CD4-positive, alpha-beta T cell treated with Interleukin-17A for 1 hour (primary cell): ENCODE measurements at places on chromosomes 1 and 21.

DNA sequence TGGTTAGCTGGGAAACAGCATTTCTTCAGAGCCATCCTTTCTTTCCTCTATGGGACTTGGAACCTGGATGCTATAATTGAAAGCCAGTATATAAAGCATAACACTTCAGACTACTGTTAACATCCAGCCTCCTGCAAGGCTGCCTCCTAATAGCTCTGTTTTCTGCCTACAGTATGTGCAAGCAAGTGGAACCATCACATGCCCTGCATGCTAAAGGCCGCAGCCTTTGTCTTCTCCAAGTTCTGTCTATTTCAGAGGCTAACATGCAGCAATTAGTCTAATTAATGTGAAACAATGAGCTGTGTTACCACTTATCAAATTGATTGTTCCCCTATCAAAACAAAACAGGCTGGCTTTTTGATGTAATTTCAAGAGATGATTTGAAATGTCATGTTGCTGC lies 82.7 kb upstream of the ESRRG start:
- DNase-seq = no peak

DNA sequence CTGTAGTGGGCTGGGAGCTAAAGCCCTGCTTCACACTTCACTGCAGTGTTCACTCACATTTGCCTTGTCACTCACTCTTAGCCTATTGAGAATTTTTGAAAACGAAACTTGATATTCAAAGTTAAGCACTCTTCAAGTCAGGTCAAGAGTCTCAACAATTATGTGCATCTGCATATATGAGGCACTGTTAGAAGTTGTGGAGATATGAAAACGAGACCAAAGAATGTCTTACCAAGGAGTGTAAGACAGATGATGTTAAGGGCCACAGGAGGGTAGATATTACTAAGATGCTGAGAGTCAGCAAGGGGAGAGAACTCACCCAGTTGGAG lies 64.7 kb upstream of the GJA8 start:
- DNase-seq = no peak

- DNase-seq = no peak
These were observed 8.3 kb downstream of the ACTL8 start for GRCh38 chr1:17763417-17763816.

DNA sequence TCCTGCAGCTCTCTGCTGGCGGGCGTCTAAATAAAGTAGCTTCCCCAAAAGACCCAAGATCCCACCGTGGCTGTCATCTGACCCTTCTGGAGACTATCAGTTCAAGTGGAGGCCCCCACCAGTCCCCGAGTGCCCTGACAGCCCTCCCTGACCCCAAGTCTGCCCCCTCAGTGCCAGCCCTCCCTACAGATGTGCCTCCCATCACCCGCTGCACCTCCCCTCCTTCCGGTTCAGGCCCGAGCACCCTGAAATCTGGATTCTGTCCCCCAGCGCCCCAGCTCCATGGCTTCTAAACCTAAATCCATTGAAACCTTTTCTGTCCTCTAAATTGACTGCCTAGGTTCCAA lies 595 bp downstream of the IL10RB start:
- peak; percentile 47 for DNase-seq

- DNase-seq = no peak
These were observed 372.3 kb downstream of the TTLL7 start for GRCh38 chr1:83626603-83627002.

GRCh38 chr21:25938658-25939395 lies 204.1 kb downstream of the GABPA start:
- no peak for DNase-seq

DNA sequence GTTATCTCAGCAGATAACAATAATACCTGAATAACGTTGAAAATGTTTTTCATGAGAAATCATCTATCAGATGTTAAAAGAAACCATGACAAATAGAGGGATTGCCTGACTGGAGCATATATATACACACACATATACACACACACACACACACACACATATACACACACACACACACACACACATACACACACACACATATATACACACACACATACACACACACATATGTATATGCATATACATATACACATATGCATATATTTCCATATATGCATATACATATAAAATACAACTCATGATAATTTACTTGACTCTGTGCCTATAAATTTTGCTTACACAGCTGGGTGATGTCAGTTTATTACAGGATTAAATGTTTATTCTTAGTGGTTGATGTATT lies 847.3 kb upstream of the ADAMTS5 start:
- no peak for DNase-seq

DNA sequence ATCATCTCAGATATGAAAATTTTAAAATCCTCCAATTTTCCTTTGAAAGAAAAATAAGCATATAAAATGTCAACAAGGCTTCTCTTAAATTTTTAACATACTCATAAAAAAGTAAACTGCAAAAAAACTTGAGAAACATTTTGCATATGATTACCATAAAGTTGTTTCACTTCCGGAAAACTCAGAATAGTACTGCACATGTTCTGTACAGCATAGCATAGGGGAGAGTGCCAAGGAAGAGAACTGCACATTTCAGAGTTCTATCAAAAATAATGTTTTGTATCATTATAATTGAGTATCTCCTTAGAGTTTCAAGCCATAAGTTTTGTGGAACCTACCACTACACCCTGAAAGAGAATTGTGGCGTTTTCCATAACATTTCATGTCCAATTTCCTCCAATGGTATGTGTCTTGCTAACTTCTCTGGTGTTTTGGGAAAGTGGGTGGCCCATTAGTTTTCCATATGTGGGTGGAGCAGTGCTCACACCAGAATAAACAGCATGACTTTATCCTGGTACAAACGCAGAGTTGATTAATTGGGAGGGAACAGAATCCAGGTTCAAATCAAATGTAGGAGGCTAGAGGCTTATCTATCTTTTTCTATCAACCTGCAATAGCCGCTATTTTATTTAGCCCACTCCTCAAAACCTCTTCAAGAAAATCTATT lies 430.9 kb downstream of the LMO4 start:
- DNase-seq = no peak

GRCh38 chr1:201880928-201881571 lies 7.6 kb upstream of the SHISA4 start:
- no peak for DNase-seq

DNA sequence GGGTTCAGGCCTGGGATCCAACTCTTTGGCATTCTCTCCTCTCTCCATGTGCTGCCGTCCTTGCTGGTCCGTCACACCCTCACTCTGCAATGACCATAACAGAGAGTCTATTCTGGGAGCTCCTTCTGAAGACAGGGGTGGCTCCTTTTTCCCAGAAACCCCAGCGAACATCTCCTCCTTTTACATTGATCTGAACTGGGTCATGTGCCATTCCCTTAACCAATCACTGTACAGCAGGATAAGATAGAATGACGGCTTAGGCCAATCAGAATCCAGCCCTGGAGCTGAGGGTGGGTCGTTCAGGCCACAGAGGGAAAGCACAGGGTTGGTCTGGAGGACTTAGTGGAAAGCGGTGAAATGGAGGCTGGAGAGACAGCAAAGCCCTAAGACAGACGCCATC lies 740.1 kb downstream of the MATN1 start:
- DNase-seq = no peak

- peak; percentile 35 for DNase-seq
These were observed 132.8 kb downstream of the PTPRC start for GRCh38 chr1:198771563-198772153.

DNA sequence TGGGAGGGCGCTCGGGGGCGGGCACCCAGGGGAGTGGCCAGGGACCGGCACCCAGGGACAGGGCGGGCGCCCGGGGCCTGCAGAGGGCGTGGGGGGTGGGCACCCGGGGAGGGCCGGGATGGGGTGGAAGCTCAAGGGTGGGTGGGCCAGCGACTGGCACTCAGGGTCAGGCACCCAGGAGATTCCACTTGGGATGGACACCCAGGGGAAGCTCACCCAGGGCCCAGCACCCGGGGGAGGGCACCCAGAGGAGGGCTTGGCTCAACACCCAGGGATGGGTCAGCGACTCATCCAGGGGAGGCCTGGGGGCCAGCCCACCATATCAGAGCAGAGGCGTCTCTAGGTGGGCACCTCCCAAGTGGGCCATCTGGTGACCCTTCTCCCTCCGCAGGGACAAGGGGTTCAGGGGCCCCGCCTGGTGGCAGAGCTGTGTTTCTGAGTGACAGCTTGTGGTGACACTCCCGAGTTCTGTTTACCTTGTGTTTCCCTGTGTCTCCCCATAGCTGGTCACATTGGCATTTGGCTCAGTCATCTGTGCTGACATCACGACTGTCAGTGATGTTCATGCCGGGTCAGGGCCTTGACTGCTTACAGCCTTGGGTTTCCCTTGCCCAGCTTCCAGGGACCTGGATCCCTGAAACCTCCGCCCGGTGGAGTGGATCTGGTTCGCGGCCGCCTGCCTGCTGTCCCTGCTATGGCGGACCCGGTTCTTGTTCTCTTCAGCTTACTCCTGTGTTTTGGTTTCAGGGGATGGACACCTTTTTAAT lies 749 bp downstream of the IBA57 start:
- DNase-seq = peak; percentile 82

GRCh38 chr21:24955275-24955961 lies 651.9 kb downstream of the MRPL39 start:
- no peak for DNase-seq

- no peak for DNase-seq
These were observed 1298.8 kb downstream of the PLA2G4A start for GRCh38 chr1:188127507-188127906.

DNA sequence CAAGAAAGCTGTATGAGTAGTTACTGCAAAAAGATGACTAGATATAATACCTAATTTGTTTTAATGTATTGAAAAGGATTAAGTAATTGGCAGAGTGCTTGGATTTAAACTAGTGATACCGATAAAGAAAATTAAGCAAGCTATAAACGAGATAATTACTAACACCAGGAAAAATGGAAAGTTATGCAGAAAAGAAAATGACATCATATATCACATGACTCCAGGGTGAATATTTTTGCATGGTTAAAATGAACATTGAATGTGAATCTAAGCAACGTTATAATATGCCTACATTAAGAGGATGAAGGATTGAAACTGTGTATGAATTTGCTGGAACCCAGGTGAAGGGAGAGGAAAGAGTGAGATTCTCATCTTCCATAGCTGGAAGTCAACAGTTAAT lies 644.4 kb downstream of the ADGRL2 start:
- DNase-seq = no peak

DNA sequence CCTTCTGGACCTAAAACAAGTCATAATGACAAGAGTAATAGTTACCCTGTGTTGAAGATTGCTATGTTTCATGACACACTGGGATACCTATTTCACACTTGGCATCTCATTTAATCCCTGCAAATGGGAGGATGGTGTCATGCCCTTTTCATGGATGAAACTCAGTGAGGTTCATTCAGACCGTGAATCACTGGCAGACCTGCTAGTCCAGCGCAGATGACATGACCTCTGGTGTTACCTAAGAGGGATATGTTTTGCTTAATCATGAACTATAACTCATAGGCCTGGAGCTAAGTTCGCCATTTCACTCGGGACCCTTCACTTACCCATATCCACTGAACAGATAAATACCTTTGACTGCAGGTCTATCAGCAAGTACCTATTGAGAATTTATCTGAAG lies 286.6 kb upstream of the FMN2 start:
- no peak for DNase-seq

GRCh38 chr1:180630408-180631193 lies 1.2 kb upstream of the XPR1 start:
- no peak for DNase-seq

DNA sequence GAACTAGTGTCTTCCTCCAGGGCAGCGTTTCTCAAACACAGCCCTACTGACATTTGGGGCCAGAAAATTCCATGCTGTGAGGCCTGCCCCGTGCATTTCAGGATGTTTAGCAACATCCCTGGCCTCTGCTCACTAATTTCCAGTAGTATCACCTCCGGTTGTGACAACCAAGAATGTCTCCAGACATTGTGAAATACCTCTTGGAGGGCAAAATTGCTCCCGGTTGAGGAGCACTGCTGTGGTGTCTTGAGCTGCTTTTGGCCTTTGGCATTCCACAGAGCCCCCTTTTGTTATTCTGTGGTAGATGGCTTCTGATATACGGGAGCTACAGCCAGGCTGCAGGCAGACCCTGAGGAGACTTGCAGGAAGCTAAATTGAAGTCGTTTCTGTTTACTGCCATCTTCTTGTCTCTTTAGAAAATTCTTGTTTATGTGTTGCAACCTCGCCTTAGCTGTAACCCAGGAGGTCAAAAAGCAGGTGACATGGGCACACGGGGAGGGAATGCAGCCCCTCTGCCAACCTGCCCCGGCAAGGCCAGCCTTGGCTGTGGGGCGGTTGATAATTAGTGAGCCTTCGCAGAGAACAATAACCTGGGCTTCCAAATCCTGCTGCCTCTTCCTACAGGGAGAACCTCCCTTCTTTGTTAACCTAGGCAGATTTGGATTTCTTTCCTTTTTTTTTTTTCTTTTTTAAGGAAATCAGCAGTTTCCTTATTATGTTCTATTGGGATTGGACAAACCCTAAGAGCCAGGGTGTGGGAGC lies 74.7 kb upstream of the AKT3 start:
- DNase-seq = no peak

GRCh38 chr21:35298757-35299156 lies 249.7 kb upstream of the RUNX1 start:
- no peak for DNase-seq

DNA sequence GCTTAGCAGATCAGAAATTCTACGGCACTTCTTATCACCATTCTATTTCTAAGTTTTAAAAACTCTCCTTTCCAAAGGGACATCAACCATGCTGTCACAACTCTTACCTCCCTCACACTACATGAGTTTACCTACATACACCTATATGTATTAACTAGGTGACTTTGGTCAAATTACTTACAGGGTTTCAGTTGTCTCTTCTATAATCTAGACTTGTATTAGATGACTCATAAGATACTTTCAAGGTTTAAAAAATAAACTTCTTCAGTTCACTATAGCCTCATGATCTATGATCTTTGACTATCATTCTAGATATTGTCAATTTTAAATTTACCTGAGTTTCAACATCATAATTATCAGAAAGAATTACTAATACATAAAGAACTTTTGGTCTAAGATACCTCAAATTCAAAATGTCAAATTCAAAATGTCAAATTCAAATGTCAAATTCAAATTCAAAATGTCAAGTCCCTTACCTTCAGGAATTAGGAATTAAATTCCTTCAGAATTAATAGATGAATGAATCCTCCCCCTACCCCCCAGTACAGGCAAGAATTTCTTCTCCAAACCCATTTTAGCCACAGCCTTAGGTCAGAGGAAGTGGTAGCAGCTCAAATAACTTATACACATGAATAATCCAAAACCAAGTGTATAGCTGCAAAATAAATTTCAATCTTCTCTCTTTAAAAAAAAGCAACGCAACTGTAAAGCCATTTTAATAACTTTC lies 31.1 kb downstream of the OTUD7B start:
- DNase-seq = no peak

DNA sequence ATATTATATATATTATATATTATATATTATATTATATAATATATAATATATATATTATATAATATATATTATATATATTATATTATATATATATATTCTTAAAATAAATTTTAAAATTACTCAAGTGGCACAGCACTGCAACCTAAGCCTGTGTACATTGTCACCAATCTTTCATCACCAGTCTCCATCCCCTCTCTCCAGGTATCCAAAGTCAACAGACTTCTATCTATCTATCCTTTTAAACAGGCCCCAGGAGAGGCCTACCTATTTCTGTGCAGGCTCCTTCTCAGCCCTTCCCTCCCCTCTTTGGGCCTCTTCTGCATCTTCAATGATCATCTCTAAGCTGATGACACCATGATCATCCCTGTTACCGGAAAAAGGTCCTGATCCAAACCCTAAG lies 111.7 kb downstream of the RHOU start:
- no peak for DNase-seq
